GM04503 (cell line): ENCODE measurements at places on chromosomes 5 and 9.

GRCh38 chr9:114399381-114399780 lies 11.6 kb upstream of the AKNA start:
- no peak for DNase-seq

DNA sequence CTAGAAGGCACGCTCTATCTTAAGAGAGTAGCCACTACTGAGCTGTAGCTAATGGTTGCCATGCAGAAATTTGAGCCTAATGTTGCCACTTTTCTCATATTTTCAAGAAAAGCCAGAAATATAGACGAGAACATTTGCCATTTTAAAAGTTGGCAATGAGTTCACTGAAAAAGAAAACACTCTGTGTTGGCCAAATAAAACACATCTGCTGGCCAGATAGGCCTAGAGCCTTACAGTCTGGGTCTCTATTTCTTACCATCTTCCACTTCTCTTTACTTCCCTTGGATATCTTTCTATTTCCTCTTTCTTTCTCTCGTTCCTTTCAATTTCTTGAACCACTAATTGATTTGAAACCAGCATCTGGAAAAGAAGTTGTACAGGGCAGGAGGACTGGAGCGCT lies 36.6 kb upstream of the VCAN start:
- no peak for DNase-seq

- peak; percentile 61 for DNase-seq
Observed at GRCh38 chr9:73143711-73144328, 7.8 kb upstream of the ANXA1 start.

- no peak for DNase-seq
Observed at GRCh38 chr9:15231788-15232635, 75.0 kb downstream of the TTC39B start.

DNA sequence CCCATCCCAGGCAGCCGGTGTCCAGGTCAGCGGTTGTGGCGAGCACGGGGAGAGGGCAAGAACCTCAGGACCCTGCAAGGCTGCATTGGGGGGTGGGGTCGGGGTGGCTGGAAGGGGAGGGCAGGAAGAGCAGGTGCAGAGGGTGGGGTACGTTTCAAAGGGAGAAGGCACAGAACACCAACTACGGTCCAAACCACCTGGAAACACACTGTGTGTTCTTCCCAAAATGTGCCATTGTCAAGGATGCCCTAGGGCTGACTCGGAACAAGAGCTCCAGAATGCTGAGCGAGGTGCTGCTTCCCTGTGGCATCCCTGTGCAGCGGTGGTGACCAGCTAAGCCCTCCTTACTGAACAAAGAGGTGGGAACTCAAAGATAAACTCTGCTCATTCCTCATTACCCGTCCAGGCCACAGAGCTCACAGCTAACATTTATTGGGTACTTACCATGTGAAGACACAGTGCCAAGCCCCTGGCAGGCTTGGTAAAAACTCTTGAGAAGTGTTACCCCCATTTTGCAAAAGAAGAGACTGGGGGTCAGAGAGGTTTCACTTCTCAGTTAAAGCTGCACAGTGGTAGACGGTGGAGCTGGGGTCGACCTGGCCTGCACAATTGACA lies 153.8 kb downstream of the COL23A1 start:
- no peak for DNase-seq

DNA sequence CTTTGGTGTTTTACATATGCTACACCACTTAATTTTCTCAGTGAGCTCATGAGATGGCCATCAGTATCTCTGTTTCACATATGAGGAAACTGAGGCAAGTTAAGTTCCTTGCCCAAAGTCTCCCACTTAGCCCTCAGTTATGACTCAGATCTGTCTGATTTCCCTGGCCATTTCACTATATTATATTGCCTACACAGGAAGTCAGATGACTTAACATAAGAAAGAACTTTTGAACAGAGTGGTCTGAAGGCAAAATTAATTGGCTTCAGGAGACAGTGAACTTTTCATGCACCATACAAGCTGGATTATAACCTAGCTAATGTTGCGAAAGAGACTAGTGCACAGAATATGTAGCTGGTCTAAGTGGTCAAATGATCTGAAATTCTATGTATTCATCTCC lies 221.6 kb downstream of the NFIB start:
- DNase-seq: no peak

- no peak for DNase-seq
Observed at GRCh38 chr5:121462441-121462840, 389.2 kb upstream of the FTMT start.

GRCh38 chr5:94613583-94613982 lies 4.8 kb downstream of the KIAA0825 start:
- DNase-seq: no peak

- no peak for DNase-seq
Observed at GRCh38 chr5:59661954-59662615, 231.4 kb downstream of the PDE4D start.

- DNase-seq: no peak
Observed at GRCh38 chr9:93317495-93318094, 133.7 kb downstream of the WNK2 start.

GRCh38 chr5:60521376-60522291 lies 178.3 kb downstream of the DEPDC1B start:
- no peak for DNase-seq

DNA sequence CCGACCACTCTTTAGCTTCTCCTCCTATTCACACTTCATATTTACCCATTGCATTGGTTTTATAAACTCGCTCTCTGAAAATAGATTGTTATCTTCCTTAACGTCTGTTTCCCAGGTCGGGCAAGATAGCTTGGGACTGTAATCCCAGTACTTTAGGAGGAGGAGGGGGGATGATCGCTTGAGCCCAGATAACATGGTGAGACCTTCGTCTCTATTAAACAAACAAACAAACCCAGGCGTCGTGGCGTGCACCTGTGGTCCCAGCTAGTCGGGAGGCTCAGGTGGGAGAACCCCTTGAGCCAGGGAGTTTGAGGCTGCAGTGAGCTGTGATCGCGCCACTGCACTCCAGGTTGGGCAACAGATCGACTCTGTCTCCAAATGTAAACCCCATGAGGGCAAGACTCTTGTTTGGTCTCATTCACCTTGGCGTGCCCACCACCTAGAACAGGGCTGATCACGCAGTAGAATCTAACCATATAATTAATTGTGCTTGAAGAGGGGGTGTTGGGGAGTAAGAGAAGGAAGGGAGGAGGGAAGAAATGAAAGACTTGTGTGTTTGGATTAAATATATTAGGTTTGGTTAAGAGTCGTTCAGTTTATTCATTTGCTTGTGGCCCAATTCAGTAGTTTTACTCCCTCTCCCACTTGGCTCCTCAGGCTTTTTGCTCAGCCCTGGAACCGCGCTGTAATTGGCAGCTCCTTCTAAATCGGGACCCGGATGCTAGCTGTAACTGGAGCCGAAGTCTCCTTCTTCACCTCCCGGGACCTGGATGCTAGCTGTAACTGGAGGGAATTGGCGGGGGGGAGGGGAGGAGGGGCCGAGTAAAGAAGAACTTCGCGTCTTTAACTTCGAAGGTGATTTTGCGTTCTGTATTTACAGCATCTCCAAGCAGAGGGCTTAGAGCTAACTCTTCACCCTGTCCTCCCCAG lies 24.9 kb downstream of the CDKN2A start:
- DNase-seq: no peak

DNA sequence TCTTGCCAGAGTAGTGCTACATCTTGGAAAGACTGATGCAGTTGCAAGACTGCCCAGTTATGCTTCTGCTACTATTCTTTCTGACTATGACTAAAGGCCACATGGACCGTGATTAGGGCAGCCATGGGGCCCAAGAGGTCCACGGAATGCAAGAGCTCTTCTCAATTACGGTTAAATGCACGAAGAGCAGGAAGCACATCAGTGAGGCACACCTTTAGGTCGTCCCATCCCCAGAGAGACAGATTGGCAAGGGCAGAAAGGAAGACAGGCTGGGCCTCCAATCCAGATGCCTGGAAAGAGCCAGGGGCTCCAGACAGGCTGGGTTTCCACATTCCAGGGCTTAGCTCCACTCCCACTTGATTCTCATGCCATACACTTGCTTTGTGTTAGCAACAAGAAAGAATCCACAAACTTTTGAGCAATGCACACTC lies 132.3 kb upstream of the SLIT3 start:
- DNase-seq: peak; percentile 93

GRCh38 chr5:90944116-90944515 lies 385.5 kb downstream of the ADGRV1 start:
- no peak for DNase-seq

DNA sequence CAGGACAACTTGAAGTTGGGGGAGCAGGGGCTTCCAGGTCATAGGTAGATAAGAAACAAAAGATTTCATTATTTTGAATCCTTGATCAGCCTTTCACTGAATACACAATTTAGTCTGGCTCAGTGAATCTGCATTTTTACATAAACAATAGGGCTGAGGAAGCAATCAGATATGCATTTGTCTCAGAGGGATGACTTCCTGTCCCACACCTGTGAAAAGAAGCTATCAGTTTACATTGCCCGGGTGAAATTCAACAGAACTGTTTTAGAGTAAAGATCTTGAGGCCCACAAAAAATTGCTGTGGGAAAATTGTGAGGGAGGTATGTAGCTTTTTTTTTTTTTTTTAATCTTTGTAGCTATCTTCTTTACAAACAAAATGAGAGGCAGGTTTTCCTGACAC lies 38.3 kb downstream of the DNAJB5 start:
- DNase-seq: no peak

GRCh38 chr5:135533794-135534193 lies 2.0 kb downstream of the NEUROG1 start:
- DNase-seq: no peak

DNA sequence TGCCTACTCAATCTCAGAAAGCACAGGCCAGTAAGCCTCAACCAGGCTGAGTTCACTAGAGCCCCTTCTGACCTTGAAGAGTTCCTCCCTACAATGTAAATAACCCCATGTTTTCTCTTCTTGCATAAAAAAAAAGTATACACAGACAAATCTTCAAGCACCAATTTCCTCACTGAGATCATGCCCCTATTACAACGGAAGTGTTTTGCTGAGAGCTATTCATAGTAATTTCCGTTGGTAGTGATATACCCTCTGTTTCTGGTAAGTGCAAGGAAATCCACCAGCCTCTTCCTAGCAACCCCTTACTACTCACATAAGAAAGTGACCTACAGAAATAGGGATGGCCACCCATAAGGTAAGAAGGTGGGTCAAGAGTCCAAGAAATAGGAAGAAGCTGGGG lies 76.4 kb upstream of the TARS1 start:
- DNase-seq: no peak

DNA sequence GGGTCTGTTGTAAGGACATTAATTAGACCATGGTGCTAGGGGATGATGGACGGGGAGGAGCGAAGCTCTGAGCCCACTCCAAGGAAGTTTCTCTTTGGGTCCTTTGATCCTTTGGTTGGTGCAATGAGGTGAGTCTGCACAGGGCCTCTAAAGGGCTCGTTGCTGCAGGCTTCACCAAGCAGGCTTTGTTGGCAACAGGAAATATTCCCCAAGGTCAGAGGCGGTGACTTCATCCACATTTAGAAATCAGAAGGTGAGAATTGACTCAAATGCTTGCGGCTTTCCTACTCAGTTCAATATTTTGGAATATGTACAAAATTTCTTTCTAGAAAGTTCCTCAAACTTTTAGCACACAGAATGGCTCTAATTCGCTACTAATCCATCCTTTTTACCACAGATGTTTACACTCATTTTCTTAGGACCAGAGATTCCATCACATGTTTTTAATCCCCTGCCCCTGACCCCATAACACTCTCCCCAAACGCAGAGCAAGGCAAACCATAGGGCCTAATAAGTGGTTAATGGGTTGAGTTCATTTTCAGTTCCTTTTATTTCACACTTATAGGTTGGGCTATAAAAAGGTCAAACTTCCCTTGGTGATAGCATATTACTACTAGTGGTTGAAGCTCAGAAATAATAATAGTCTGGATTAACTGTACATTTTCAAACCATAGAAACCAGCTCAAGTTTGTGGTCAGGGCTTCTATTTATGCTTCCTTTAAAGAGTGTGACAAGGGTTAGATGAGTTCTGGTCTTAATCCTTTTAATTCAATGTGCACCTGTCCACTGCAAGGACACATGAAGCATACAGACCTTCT lies 37.3 kb upstream of the TMEM252 start:
- no peak for DNase-seq

DNA sequence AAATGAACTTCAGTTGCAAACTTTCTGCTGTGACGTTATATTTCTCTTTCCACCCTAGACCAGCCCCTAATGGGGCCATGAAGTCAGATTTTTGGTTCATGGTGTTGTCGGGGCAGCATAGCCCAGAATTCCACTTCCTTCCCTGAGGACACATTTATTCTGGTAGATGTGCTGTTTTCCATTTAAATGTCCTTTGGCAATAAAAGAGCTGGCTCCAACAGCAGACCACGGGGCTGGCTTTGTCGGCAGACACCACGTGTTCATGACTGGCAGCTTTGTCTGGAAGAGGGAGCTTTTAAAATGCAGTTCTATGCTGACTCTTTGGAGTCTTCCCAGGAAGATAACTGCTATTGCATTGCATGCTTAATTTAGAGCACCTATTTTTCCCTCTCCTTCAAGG lies 17.6 kb upstream of the LCP2 start:
- DNase-seq: no peak

DNA sequence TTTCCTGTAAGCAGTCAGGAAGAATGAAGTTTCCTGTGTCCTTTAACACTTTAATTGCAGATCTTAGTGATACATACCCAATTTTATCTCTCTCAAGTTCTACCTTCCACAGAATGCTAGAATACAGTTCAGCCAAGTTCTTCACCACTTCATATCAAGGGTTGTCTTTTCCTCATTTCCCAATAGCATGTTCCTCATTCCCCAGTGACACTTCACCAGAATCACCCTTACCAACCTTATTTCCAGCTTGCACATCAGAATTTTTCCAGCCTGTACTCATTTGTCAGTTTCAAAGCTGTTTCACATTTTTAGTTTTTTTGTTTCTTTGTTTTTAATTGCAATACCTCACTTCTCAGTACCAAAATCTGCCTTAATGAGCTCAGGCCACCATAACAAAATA lies 126.1 kb downstream of the ESM1 start:
- DNase-seq: no peak

GRCh38 chr9:123941524-123942070 lies 11.7 kb upstream of the DENND1A start:
- DNase-seq: no peak

GRCh38 chr5:180103487-180104167 lies 32.1 kb upstream of the RNF130 start:
- no peak for DNase-seq

GRCh38 chr9:130663258-130663976 lies 977 bp upstream of the PRDM12 start:
- no peak for DNase-seq

DNA sequence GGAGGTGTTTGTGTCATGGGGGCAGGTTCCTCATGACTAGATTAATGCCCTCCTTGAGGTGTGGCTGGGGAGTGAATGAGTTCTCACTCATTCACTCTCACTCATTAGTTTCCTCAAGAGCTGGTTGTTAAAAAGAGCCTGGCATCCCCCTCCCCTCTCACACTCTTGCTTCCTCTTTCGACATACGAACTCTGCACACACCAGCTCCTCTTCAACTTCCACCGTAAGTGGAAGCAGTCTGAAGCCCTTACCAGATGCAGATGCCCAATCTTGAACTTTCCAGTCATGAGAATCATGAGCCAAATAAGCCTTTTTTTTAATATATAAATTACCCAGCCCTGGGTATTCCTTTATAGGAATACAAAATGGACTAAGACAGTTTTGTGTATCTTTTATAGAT lies 82.5 kb downstream of the SPRY4 start:
- no peak for DNase-seq
